ENCODE measurements at places on chromosomes 2 and 18.

- DNase-seq, result no peak
Measured at GRCh38 chr18:2143636-2144035, 427.7 kb downstream of the METTL4 start.

DNA sequence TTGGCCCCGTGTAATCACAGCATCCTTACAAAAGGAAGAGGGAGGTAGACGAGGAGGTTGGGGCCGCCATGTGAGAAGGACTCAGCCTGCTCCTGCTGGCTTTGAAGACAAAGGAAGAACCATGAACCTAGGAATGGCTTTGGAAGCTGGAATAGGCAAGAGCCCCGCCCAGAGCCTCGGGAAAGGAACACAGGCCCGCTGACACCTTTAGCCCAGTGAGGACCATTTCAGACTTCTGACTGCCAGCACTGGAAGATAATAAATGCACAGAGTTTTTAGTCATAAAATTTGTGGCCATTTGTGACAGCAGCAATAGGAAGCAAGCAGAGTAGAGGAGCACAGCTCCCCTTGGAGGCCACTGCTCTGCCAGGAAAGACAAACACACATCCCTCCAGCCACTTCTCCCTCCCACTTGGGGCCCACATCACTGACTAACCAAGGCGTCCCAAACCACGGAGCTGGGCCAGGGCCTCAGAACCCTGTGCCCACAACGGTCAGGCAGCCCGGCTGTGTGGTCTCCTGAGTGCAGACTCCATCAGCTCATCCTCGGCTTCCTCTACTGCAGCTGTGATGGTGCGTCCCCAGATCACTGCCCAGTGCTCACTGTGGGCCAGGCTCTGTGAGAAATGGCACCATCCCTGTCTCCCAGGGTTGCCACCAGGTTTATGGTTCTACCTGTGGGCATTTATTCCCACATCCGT is 39.7 kb downstream of the TFCP2L1 start:
- DNase-seq, result no peak

DNA sequence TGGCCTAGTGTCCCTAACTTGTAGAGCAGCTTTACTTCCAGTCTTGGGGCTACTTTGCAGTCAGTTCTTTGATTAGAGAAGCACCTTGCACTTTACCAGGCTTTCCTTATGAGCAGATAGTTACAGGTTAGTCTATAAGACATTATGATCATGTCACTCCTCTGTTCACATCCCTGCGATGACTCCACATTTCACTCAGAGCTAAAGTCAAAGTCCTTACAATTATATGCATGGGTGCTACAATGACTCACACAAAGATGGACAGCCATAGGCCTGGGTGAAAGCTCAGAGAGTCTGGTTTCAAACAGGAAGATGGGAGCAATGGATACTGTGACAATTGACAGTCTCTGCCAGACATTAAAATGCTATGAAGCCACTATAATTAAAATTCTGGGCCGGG is 27.1 kb upstream of the SSB start:
- DNase-seq, result no peak

DNA sequence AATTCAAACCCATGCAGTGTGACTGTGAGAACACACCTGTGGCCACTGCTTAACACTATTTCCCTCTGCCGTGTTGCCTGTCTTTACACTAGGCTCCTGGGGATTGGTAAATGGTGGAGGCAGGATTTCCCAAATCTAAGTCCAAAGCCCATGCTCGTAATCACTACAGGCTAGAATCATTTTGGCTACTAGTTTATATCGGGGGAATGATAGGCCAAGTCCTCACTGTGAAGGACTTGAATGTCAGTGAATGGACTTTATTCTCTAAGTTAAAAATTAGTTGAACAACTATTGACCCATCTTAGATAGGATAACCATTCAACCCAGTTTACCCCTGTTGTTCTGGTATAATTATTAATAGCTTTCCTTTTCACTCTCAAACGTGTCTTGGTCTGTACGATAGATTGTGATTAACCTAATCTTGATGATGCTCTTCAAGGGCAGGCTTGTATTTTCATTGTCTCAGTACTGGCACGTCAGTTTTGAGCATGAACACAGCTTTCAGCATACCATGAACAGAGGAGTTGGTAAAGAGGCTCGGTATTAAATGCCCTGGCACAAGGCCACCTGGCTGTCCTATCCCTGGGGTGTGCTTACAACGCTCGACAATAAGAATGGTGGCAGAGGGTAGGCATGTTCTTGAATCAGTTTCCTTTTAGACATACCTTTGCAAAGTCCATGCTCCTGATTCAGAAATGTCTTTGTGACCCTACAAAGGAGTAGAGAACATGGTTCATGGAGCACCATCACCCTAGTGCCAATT is 148.8 kb downstream of the RTN4 start:
- no peak for DNase-seq

DNA sequence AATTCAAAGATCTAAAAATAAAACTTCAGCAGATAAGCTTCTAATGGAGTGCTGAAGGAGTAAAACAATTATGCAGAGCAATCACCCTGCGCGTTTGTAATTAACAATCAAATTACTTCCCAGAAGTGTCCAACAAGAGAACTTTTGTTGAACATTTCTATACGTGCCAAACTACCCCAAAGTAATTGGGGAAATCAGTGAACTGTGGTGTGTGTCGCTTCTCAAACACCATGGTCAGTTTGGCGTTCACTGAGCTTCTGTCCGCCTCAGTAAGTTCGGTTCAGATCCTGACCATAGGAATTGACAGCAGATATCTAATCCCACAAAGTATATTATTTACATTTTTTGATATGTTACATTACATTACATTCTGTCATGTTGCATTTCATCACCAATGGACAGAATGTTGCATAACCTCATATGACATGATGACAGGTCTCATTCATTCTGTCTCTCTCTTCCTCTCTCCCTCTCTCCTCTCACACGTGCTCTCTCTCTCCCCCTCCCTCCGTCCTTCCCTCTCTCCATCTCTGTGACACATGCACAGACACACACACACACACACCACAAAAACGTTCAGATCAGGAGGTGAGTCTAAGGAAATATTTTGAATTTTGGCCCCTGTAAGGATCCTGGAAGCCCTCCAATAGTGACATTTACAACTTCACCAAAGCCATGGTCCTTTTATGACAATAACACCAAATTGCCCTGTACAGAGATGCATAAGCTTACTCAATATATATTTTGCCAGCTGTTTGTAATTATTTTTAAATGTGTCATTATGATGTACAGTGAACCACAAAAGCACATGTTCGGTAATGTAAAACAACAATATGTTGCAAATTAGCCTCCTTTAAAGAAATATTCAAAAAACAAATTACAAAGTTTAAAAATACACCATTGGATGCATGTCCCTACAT is 269.2 kb downstream of the FIGN start:
- DNase-seq, result no peak

- no peak for DNase-seq
Measured at GRCh38 chr2:11720752-11721151, 25.7 kb upstream of the LPIN1 start.

- peak; percentile 42 for DNase-seq
Measured at GRCh38 chr2:55155206-55155605, 76.9 kb downstream of the CLHC1 start.

DNA sequence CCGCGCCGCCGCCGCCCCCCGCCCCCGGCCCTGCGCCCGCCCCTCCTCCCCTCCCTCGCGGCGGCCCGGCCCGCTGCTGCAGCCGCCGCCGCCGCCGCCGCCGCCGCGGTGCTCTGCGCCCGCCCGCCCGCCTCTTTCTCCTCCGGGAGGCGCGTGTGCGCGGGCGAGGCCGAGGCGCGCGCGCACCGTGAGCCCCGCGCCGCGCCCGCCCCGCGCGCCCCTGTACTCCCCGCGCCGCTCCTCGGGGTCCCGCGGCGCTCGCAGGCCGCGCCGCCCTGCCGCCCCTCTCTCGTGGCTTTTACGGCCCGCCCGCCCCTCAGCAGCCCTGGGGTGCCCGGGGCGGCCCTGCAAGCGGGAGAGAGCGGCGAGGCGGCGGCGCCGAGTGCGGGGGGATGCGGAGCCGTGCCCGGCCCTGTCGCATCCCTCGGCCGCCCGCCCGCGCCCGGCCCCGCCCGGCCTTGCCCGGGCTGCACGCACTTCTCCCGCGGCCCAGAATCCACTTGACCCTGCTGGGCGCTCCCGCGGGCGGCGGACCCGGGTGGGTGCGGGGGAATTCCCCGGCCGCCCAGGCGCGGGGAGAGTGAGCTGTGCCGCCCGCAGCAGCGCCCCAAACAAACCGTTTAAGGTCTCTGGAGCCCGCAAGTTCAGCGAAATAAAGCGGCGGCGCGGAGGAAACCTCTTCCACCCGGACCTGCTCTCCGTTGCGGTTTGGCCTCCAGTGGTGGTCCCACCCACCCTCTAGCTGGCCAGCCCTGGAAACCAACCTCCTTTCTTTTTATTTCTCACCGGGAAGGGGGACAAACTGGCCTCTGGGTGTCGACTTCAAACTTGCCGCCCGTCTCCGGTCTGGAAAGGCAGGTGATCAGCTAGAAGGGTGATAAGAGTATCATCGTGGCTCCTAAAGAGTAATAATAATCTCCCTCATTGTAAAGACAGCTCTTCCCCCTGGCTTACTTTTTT is 37.4 kb downstream of the AFF3 start:
- DNase-seq, result peak; percentile 7

GRCh38 chr2:134368009-134368817 is 114.3 kb downstream of the MGAT5 start:
- DNase-seq, result no peak

DNA sequence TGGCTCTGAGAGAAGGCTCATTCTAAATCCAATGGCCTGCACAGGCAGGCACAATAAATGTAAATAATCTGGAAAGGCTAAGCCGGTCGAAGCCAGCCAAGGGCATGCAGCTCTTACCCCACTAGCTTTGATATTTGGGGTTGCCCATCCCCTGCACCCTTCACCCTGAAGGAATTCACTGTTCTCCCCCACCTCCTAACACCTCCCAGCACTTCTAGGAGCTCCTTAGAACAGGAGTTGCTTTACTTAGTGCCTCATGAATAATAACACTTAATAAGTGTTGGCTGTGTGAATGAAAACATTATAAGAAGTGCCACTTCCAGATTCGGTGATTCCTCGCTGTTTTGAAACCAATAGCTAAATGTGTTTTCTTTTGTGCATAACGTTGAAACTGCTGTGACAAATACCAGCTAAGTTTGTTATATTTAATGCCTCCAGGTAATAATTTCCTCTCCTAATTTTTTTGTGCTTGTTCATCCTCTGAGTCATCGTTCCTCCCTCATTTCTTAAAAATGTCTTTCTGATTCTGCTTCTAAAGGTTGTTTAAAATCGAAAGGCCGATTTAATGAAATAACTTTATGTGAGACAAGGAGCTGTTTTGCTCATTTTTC is 458.8 kb downstream of the METTL4 start:
- DNase-seq, result no peak

- no peak for DNase-seq
Measured at GRCh38 chr18:70293166-70293565, 4.3 kb downstream of the SOCS6 start.

- no peak for DNase-seq
Measured at GRCh38 chr2:128752691-128753263, 434.1 kb upstream of the HS6ST1 start.

GRCh38 chr2:18169121-18169892 is 290.8 kb downstream of the KCNS3 start:
- DNase-seq, result no peak

DNA sequence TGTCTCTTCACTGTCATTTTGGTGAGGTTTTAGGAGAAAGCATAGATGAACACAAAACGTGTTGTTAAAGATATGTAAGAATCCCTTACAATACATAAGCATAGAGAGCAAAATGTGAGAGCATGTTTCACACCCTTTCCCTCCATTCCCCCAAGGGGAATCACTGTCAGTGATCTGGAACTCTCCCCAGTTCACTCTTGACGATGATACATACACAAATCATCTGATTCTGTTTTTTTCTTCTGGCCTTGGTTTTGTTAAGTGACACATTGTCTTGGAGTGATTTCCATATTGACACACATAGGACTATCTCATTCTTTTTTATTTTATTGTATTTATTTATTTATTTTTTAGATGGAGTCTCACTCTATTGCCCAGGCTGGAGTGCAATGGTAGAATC is 53.7 kb upstream of the TANC1 start:
- no peak for DNase-seq

DNA sequence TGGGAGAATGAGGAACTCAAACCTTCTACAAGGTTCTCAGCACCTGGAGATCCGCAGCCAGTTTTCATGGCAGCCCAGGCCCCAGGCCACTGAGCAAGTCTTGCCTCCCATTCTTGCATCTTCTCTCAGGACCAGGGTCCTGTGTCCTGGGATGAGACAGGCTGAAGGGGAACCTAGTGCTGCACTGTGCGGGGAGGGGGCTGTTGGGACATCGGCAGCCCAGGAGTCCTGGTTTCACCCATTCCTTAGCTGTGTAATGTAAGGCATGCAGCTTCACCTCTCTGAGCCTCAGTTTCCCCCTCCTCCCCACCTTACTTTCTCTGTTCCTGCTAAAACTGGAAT is 43.9 kb downstream of the TNS1 start:
- no peak for DNase-seq

- DNase-seq, result no peak
Measured at GRCh38 chr2:137729305-137729704, 235.0 kb upstream of the HNMT start.

Measured in globus pallidus (tissue), 1 donor.